Non-pigmented ciliary epithelial cell (primary cell): ENCODE measurements at places on chromosomes 2 and 18.
A peak's percentile ranks its signal among the peaks of the same experiment; 100 is the strongest.

GRCh38 chr2:154484338-154485099, 214.0 kb upstream of the KCNJ3 start:
- DNase-seq: no peak

DNA sequence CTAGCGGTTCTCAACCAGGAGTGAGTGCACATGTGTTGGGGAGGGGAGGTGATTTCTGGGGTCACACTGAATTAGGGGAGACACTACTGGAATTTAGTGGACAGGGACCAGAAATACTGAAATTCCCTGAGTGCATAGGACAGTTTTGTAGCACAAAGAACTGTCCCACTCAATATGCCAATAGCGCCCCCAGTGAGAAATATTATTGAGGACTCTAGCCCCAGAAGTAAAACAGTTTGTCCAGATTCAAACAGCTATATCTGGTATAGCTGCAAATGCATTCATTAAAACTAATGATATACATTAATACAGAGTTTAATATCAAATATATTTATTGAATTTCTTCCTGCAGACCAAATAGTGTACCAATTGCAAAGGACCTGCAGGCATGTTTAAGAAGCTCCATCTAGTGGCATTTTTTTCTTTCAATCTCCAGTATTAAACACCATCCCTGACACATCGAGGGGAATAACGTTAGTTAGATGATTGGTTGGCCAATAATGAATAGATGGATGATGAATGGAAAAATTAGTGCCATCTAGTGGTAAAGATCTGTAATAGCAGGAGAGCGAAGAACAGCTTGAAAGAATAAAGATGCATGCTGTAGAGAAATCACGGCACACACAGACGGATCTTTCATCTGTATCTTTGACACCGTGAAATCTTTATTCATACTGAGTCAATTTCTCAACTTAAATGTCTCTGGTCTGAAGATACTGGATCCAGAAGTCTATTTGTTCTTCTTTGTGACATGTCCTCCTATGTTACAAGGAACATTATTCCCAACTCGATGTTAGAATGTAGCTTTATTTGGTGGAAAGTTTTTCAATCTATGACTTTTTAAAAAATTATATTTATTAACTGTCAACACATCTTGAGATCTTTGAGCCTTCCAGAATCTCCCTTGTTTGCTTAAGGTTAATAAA, 62.5 kb downstream of the DHRS9 start:
- peak; percentile 6 for DNase-seq

DNA sequence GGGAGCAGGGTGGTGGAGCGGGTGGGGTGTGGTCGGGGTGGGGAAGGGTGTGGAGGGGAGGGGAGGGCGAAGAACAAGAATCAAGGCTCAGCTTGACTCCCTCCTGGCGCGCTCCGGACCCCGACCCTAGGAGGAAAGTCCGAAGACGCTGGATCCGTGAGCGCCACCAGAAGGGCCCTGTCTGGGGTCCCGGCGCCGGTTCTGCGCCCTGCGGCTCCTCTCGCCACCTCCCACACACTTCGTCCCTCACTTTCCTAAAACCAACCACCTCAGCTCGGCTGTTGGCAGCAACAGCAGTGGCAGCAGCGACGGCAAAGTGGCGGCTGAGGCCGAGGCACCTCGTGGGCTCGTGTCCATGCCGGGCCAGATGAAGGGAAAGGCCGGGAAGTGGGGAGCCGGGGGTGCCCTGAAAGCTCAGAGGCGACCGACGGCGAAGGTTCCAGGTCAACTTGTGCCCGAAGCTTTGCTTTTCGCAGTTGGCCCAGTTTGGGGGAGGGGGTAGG, 2.1 kb downstream of the KLHL14 start:
- DNase-seq: no peak

DNA sequence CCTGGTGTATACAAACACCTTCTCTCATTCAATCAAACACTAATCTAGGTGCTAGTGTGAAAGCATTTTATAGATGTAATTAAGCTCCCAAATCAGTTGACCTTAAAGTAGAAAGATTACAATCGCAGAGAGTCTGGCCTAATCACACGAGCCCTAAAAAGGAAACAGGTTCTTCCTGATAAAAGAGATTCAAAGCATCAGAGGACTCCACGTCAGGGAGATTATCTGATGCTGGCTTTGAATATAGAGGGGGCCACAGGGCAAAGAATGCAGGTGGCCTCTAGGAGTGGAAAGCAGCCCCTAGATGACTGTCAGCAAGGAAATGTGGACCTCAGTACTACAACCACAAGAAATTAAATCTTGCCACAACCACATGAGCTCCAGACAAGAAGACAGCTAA, 28.2 kb upstream of the ZC3H15 start:
- DNase-seq: no peak

DNA sequence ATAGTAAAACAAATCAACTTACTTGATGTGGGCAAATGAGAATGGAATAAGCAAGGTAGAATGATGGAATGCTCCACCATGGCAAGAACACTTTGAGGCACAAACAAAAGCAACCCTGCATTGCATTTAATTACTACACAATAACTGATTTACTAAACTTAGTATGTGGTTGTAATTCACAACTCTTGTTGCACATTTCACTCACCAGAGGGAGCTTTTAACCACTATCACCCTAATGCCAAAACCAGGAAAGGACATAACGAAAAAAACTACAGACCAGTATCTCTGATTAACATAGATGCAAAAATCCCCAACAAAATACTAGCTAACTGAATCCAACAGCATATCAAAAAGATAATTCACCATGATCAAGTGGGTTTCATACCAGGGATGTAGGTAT, 659.8 kb downstream of the CPS1 start:
- no peak for DNase-seq

GRCh38 chr2:217090884-217091283, 231.0 kb upstream of the TNP1 start:
- DNase-seq: no peak

DNA sequence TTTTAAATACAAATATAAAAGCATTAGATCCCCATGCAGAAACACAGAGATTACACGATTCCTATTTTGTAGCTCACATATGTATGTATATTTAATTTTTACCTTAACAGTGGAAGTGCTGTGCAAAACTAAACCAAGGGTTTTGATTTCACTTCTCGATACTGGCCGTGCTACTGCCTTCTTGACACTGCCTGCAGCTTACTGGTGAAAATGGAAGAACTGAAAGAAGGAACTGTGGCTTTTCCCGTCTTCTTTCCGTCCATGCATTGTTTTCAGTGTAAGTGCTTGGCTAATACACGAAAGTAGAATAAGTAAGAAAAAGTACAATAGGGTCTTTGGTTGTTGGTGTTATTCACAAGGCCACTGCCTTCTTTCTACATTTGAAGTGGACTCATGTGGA, 129.5 kb downstream of the NDUFA10 start:
- no peak for DNase-seq

GRCh38 chr2:224894356-224894755, 147.9 kb downstream of the DOCK10 start:
- no peak for DNase-seq

GRCh38 chr2:183253441-183254130, 129.3 kb downstream of the NUP35 start:
- no peak for DNase-seq
